Inflammatory macrophage (primary cell): ENCODE measurements at places on chromosomes 6 and 20.
A peak's percentile ranks its signal among the peaks of the same experiment; 100 is the strongest.

DNA sequence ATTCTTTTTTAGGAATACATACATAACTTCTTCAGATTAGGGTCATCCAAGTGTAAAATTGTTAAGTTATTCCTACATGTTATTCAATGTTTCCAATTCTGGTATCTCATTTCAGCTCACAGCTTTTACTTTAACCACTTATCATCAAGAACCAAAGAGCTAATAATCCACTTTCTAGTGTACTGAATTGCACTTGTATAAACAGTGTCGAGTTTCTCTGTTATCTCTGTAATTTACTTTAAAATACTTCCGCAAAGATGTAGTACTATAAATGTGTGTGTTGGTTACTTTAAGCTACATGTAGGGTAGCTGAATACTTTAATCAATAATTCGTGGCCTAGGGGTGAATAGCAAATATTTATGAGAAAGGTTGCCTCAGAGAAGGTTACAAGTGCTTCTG lies 8.8 kb upstream of the GJA1 start:
- no peak for DNase-seq

- no peak for DNase-seq
Measured at GRCh38 chr20:52572687-52573086, 381.1 kb upstream of the ZFP64 start.

DNA sequence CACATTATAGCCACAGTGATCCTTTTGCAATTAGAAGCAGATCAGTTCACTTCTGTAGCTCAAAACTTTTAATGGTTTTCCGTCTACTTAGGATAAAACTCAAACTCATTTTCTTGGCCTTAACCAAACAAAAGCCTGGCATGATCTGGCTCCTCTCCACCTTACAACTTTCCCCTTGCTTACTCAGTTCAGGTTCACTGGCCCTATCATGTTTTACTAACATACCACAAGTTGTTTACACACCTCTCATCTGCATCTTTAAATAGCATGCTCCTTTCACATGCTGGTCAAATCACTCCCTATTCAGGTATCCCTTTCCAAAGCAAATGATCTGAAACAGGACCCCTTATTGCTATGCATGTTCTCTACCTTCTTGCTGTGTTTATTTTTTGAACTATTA lies 191.4 kb upstream of the FAM83B start:
- no peak for DNase-seq

DNA sequence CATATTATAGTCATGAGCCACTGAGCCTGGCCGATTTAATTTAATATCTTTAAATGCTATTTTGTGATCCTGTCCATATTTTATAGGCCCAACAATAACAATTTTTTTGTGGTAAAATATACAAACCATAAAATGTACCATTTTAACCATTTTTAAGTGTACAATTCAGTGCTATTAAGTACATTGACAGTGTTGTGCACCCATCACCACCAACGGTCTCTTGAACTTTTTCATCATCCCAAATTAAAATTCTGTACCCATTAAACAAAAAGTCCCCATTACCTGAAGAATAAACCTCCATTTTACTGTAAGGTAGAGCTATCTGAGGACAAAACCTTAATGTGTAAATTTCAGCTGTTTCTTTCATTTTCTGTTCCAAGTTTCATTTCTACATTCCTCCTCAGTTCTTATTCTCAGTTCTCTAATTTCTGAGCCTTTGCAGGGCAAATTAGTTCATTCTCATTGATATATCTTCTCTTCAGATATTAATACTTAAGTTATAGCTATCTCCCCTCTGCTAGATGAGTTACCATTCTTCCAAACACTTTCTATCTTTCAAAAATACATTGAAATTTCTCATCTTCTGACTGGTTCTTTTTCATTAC lies 10.3 kb downstream of the MTO1 start:
- DNase-seq: peak; percentile 24

GRCh38 chr20:17878069-17878911 lies 90.3 kb downstream of the SNX5 start:
- no peak for DNase-seq

GRCh38 chr6:9412951-9413559 lies 977.7 kb upstream of the SLC35B3 start:
- DNase-seq: peak; percentile 13

DNA sequence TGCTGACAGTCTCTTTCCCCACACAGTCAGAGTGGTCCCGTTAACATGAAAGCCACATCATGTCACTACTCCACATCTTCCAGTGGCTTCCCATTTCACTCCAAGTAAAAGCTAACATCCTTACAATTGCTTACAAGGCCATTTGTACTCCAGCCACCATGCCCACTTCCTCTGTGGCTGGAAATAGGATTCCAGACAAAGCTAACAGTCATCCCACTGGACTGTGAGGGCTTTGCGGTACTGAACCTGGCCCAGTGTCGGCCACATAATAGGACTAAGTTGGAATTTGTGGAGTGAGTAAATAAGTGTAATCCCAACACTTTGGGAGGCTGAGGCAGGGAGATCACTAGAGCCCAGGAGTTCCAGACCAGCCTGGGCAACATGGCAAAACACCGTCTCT lies 10.9 kb downstream of the CCM2L start:
- no peak for DNase-seq

- no peak for DNase-seq
Measured at GRCh38 chr20:22577515-22578220, 6.7 kb downstream of the FOXA2 start.

DNA sequence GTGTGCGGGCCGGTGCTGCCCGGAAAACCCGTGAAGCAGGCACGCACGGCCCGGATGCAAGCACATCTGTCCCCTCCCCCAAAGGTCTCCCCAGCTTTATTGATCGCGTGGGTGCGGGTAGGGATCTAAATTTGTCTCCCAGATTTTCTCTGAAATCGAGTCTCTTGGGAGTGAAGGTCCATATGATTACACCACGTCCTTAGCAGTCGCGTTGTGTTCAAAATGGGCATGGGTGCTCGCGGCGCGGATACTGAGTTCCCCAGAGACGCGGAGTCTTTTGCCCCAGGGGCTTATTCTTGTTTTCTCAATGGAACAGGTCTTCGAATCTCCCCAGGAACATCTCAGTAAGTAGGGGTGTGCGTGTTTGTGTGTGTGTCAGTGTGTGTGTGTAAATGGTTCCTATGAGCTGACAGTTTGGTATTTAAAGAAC lies 2.8 kb upstream of the ZNF292 start:
- no peak for DNase-seq

- DNase-seq: no peak
Measured at GRCh38 chr6:40477246-40478126, 109.7 kb downstream of the LRFN2 start.

DNA sequence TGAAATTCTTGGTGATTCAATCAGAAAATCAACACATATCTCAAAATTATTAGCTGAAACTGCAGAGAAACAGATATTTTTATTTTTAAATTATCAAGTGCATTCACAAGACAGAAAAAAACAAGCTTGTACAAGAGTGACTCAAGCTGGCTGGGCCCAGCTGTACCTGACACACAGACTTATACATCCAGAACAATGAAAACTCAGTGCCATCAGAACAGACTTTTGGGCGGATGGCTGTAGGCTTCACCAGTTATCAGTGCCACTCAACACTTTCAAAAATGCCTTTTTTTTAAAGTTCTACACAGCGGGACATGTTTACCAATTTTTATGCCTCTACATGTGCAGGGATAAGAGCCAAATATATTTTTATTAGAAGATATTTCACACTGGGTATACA lies 102.8 kb downstream of the MYB start:
- no peak for DNase-seq

GRCh38 chr6:43740961-43741764 lies 28.8 kb upstream of the VEGFA start:
- no peak for DNase-seq
